Endothelial cell (in vitro differentiated cells): ENCODE measurements at places on chromosomes 1 and 21. TPM values are rescaled to one million over a fixed set of nuclear protein-coding genes. Genes with fewer than 3 reads are reported as not detected.

Gene SH3BGR
- 3.4 TPM for total RNA-seq

Gene KCNK2
- not detected for total RNA-seq

Gene OR2L8
- total RNA-seq = not detected

Gene NBPF6
- total RNA-seq = 0.28 TPM

Gene S100A1
- total RNA-seq = not detected

Gene WDTC1
- total RNA-seq = 36.0 TPM

Gene BEST4
- total RNA-seq = 0.18 TPM

Gene VAV3
- 159 TPM for total RNA-seq

Gene TCEANC2
- 6.3 TPM for total RNA-seq

Gene TRABD2B
- 1.0 TPM for total RNA-seq

Gene PGBD2
- total RNA-seq = 7.9 TPM

Gene RIMS3
- 5.4 TPM for total RNA-seq

Gene LDLRAD2
- total RNA-seq = 1.3 TPM

Gene AJAP1
- 0.21 TPM for total RNA-seq

Gene SCP2
- total RNA-seq = 93.2 TPM

Gene GPR3
- 2.4 TPM for total RNA-seq

Gene PDE9A
- total RNA-seq = 20.7 TPM

Gene OTUD7B
- total RNA-seq = 20.4 TPM

Gene PKNOX1
- total RNA-seq = 8.2 TPM

Gene MAEL
- not detected for total RNA-seq

Gene TUT4
- 78.5 TPM for total RNA-seq

Gene RPE65
- total RNA-seq = not detected

Gene CYP4Z1
- not detected for total RNA-seq

Gene TMEM54
- total RNA-seq = 0.49 TPM

Gene ERRFI1
- 16.5 TPM for total RNA-seq

Gene RIIAD1
- total RNA-seq = not detected

Gene KDM5B
- total RNA-seq = 195 TPM

Gene BNIPL
- 1.5 TPM for total RNA-seq

Gene OR2T33
- total RNA-seq = not detected

Gene GLRX2
- total RNA-seq = 11.0 TPM

Gene PTPN14
- total RNA-seq = 46.3 TPM

Gene MPZ
- 2.6 TPM for total RNA-seq

Gene OR14K1
- total RNA-seq = not detected

Gene ADORA3
- 0.13 TPM for total RNA-seq

Gene RCSD1
- 39.5 TPM for total RNA-seq

Gene DLGAP3
- 9.1 TPM for total RNA-seq

Gene TMEM200B
- 0.95 TPM for total RNA-seq

Gene MYCL
- total RNA-seq = 20.1 TPM

Gene KHDRBS1
- total RNA-seq = 203 TPM

Gene KRTAP19-3
- total RNA-seq = not detected

Gene CYP4A11
- total RNA-seq = not detected

Gene CD247
- not detected for total RNA-seq

Gene PRELP
- total RNA-seq = 0.13 TPM

Gene ADORA1
- 16.3 TPM for total RNA-seq

Gene MRPL37
- total RNA-seq = 63.1 TPM
